Stimulated activated CD4-positive, alpha-beta T cell treated with anti-CD3 and anti-CD28 coated beads, Interleukin-4, amount 100 ng/mL, for 4 hours (primary cell): ENCODE measurements at places on chromosomes 7 and 10.

GRCh38 chr7:142646386-142647140, 102.7 kb upstream of the PRSS1 start:
- no peak for DNase-seq

GRCh38 chr7:52639981-52640380, 395.5 kb upstream of the POM121L12 start:
- DNase-seq = no peak

DNA sequence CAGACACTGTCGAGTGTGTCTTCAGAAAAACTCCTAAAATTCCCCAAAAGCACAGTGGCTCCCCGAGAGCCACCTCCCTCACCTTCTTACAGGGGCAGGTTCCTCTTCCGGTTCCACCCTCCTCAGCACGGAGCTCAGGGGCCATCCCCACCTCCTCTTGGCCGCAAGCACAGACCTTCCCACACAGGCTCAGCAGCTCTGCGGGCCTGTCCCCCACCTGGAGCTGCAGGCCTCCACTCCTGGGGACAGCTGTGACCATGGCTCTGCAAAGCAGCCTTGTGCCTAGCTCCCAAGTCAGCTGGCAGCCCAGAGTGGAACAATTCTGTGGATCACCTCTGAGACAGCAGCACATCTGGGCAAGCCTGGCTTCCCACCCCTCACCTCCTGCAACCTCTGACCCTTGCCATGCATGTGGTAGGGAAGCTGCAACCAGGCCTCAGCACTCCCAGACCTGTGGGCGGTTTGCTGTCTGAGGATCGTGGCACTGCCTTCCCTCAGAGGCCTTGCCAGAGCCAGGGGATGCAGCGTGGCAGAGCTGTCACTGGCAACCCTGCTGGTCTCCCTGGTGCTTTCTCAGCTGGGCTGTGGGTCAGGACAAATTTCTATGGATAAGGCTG, 79.7 kb downstream of the ALOX5 start:
- DNase-seq = no peak

- DNase-seq = no peak
Measured at GRCh38 chr10:49844775-49845595, 82.9 kb upstream of the OGDHL start.

DNA sequence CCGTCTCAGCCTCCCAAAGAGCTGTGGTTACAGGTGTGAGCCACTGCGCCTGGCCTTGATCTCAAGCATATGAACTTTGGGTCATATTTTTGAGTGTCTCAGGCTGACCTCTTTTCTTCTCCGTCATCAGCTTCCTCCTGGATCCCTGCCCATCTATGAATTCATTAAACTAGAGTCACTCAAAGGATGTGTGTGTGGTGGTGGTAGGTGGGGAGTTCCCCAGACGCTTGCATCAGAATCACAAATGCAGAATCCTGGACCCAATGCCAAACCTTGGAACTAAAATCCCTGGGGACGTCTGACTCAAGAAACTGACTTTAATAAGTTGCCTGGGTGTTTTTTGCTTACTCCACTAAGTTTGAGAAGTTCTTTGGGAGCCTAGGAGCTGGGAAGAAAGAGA, 6.7 kb upstream of the CREB5 start:
- DNase-seq = no peak

GRCh38 chr7:128921866-128922440, 11.4 kb upstream of the KCP start:
- no peak for DNase-seq

DNA sequence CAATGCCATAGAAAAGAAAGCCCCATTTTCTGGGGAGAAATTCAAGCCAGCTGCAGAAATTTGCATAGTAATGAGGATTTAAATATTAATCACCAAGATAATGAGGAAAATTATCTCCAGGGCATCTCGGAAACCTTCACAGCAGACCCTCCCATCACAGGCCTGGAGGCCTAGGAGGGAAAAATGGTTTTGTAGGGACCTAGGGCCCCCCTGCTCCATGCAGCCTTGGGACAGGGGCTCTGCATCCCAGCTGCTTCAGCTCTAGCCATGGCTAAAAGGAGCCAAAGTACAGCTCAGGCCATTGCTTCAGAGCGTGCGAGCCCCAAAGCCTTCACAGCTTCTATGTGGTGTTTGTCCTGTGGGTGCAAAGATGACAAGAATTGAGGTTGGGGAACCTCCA, 46.6 kb upstream of the VOPP1 start:
- DNase-seq = no peak

DNA sequence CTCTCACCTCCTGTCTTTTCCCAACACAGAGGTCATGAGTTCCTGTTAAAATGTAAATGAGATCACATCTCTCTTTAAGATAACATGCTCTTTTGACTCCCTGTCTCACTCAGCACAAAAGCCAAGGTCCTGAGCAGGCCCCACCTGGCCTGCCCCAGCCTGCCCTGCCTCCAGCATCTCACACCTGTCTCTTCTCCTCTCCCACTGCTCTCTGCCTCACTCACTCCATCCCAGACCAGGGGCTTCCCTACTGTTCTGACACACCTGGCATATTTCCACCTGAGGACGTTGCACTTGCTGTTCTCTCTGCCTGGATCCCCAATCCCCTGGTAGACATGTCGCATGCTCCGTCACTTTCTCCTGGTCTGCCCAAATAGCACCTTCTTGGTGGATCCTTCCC, 285.0 kb upstream of the ZMIZ1 start:
- no peak for DNase-seq

DNA sequence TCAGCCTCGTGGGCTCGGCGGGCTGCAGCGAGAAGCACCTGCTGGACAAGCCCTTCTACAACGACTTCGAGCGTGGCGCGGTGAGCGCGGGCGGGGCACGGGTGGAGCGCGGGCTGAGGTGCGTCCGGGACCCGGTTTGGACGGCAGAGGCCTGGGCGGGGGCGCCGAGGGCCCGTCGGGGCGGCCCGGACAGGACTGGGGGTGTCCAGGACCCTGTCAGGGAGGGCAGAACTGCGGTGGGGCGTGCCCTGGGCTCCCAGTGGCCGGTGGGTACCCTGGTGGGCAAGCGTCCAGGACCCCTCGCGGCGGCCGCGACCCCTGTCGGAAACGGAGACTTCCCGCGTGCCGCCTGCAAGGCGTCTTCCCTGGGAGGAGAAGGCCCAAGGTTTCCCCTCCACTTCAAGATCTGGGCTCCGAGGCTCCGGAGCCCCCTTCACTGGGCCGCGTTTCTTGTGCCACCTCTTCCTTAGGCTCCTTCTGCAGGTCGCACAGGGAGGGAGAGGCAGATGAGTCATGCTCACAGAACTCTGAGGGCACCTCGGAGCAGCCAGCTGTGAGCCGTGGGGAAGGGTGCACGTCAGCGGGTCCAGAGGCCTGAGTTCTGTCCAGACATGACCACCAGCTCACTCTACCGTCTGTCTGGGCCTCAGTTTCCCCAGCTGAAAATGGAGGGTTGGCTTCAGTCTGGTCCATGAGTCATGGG, 485 bp downstream of the ALOX5 start:
- no peak for DNase-seq

DNA sequence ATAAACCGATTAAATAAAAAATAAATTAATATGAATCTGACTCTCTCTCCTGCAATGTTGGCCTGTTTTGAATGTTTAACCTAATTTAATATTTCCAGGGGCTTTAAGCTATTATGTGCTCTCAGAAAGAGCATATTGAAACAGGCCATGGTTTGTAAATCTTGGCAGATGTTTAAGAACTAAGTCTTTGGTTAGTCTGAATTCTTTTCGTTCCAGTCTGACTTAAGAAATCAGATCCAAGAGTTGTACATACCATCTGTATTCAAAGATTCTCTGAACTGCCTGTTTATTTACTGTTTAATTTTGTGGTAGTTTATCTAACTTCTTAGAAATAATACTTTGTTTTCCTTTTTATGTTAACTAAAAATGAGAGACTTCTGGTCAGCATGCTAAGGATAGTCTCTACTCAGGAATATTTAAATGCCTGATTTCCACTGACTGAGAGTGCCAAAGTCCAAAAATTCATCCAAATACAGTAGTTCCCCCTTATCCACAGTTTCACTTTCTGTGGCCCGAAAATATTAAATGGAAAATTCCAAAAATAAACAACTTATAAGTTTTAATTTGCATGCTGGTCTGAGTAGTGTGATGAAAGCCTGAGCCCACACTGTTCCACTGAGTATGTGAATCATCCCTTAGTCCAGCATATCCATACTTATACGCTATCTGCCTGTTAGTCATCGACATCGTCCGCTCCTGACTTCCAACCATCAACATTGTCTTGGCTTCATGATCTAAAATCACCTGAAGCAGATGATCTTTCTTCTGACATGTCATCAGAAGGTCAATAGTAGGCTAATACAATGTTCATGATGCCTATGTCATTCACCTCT, 238.1 kb upstream of the CSTF2T start:
- DNase-seq = no peak

DNA sequence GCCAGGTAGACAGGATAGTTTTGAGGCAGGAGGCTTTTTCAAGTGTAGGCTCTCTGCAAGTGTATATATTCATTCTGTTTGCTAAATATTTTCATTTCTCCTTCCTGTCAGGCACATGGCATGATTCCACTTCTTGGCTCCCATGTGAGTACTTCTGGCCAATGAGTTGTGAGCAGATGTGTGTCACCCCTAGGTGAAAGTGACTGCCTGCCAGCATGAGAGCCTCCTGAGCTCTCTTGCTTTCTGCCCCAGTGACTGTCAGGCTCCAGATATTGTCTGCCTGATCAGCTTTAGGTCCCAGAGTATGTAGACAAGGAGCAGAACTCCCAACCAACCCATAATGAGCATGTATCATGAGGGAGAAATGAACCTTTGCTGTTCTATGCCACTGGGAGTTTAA, 257.6 kb upstream of the NPY start:
- DNase-seq = no peak

DNA sequence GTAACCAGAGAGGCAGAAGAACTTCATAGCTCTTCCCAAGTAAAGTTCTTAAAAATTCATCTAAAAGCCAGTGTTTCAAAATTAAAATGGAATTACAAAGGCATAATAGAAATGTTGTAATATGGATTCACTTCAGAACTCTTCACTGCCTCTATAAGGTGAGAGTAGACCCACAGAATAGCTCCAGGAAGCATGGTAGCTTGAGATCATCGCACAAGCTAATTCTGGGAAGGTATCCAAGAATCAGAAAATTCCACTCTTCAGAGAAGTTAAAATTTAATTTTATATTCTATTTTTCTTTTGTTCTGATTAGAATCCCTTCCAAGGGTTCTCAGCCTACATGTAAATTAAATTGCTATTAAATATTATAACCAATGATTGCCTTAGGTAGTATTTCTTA, 1.5 kb upstream of the DHX32 start:
- DNase-seq = no peak

DNA sequence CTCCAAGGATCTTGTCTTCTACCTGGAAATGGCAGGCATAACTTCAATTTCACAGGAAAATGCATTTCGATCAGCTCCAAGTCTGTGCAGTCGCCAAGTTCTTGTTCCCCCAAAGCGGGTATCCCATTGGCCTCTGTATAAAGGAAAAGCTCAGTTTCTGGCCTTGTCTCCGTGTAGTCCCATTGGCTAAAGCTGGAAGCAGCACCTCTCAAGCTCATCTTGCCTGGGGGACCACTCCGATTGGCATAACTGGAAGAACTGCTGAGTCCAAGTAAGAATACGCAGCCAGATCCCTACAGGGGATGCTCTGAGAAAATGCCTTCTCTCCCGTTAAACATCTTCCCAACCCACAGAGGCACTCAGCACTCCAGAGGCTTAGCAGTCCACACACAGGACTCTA, 205.2 kb downstream of the GFRA1 start:
- no peak for DNase-seq
